ENCODE measurements at places on chromosomes 7 and 10.

GRCh38 chr10:57830877-57831560 is 436.7 kb downstream of the IPMK start:
- DNase-seq: no peak

DNA sequence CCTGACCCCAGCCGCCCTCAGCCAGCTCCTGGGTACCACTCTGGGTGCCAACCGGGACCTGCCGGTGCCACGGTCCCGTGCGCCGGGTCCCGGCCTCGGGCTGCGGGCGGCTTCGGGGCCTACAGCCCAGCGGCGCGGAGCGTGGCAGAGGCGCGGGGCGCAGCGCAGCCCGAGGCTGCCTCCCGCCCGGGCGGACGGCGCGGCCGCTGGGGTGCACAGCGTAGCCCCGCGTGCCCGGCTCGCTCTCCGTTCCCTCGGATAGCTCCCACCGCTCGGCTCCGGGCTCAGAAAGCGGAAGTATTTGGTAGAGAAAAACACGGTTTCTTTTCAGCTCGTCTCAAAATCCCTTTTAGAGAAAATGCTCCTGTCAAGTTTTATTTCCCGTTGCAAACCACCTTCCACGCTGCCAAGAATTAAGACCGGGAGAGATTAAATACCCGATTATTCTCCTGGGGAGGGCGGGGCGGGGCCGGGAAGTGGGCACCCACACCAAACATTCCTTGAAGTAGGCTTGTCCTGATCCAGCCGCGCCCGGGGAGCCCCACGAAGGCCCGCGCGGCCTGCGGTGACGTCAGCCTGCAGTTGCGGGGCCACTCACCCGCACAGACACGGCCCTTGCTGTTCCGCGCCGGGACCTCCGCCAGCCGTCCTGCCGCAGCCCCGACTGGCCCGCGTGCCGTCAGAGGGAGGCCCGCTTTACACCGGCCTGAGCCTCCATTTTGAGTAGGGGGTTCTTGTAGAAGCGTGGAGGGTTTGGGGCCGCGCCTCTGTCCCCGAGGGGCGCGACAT is 7.2 kb downstream of the HOXA13 start:
- no peak for DNase-seq

GRCh38 chr7:151025924-151026671 is 1.8 kb upstream of the ATG9B start:
- DNase-seq: no peak

- no peak for DNase-seq
Observed at GRCh38 chr7:26857506-26858240, 6.7 kb downstream of the SKAP2 start.

DNA sequence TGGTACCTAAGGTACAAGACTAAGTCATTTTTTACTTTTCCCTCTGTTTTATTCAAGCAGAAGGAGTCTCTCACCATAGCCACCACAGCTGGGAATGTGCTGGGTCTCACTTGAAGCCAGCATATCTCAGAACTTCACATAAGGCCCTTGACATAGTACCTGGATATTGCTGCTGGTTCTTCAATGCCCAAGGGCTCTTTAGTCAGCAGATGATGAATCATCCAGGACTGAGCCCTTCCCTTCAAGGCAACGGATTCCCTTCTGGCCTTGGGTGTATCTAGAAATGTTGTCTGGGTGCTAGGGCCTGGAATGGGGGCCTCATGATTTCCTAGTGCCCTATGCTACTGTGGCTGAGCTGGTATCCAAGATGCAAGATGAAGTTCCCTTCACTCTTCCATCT is 93.9 kb downstream of the ADCYAP1R1 start:
- no peak for DNase-seq

DNA sequence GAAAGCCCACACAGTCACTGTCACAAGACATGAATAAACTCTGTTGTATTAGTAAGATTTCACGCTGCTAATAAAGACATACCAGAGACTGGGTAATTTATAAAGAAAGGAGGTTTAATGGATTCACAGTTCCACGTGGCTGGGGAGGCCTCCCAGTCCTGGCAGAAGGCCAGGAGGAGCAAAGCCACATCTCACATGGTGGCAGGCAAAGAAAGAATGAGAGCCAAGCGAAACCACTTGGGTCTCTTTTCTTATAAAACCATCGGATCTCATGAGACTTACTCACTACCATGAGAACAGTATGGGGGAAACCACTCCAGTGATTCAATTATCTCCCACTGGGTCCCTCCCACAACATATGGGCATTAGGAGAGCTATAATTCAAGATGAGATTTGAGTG is 110.2 kb downstream of the ST8SIA6 start:
- DNase-seq: no peak

GRCh38 chr10:18649364-18649959 is 1.9 kb downstream of the NSUN6 start:
- DNase-seq: no peak

- DNase-seq: no peak
Observed at GRCh38 chr7:22093001-22093400, 147.3 kb upstream of the CDCA7L start.

DNA sequence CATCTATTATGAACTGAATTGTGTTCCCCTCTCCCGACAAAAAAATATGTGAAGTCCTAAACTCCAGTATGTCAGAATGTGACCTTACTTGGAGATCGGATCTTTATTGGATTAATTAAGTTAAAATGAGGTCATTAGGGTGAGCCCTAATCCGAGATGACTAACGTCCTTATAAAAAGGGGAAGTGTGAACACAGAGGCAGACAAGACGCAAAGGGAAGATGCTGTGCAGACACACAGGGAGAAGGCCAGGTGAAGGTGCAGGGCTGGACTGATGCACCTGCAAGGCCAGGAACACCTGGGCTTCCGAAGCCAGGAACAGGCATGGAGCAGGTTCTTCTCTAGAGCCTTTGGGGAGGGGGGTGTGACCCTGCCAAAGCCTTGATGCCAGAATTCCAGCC is 187.8 kb downstream of the PARD3 start:
- no peak for DNase-seq

- no peak for DNase-seq
Observed at GRCh38 chr10:26310361-26310760, 93.8 kb downstream of the GAD2 start.

- peak; percentile 44 for DNase-seq
Observed at GRCh38 chr7:27150568-27151340, 1.6 kb downstream of the HOXA3 start.

DNA sequence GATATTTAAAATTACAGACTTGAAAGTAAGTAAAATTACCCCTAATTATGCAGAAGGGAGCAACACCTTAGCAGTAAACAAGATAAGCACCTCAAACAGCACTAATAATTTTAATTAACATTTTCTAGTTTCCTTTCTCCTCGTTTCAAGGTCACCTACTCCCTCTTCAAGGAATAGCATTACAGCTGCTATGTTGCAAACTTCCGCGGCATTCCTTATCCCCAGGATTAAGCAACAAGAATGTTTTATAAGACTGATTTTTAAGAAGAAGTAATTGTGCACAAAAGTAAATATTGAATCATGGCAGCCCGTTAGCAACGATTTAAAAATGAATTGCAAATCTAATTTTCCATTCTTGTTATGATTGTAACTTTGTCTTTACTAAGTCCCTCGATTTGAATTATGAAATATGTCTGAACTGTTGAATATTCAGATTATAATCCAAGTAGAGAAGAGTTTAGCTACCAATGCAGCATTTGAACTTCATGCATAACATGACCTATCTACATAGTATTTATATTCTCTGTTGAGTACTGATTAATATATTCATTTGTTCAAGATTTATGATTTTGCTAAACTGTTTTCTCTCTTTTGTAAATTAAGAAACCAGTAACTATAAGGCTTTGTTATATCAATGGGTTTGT is 593.5 kb upstream of the MGMT start:
- DNase-seq: no peak

- no peak for DNase-seq
Observed at GRCh38 chr7:111677848-111678247, 115.6 kb upstream of the IMMP2L start.

- no peak for DNase-seq
Observed at GRCh38 chr10:33732161-33732680, 397.8 kb upstream of the NRP1 start.

GRCh38 chr7:140674899-140675701 is 2.4 kb downstream of the ADCK2 start:
- no peak for DNase-seq

GRCh38 chr7:23100697-23101096 is 4.9 kb upstream of the KLHL7 start:
- no peak for DNase-seq

- no peak for DNase-seq
Observed at GRCh38 chr10:86775056-86775869, 18.8 kb downstream of the BMPR1A start.

DNA sequence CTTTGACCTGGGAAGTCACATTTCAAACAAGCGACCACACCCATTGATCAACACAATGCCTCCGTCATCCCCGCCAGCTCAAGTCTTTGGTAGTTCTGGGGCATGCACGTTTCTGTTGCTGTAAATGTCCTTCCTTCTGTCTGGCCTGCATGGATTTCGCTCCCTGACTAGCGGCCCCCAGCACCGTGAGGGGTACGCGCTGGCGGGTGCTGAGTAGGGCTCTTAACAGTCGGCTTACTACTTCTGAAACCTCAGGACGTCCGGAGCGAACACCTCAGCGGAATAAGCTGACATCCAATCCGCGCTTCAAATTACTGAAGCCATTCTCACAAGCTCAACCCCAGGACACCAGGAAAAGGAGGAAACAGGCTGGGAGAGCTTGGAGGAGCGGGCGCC is 505 bp downstream of the NUDCD3 start:
- DNase-seq: no peak
